ENCODE measurements at places on chromosomes 1 and 21. TPM values are rescaled to one million over a fixed set of nuclear protein-coding genes. Genes with fewer than 3 reads are reported as not detected.

CHRM3 gene
- 4.7 TPM for total RNA-seq

- no peak for DNase-seq
Observed at GRCh38 chr1:202848191-202848542, 37.4 kb downstream of the PCAT6 start.

- DNase-seq, result no peak
Observed at GRCh38 chr1:85318217-85318616, 41.8 kb upstream of the BCL10 start.

NBPF4 gene
- not detected for total RNA-seq

GRCh38 chr1:23283667-23284602 lies 60.1 kb downstream of the HNRNPR start:
- DNase-seq, result no peak

LAX1 gene
- not detected for total RNA-seq

GRCh38 chr1:177210071-177210470 lies 39.3 kb downstream of the BRINP2 start:
- no peak for DNase-seq

NDC1 gene
- 92.6 TPM for total RNA-seq

CNR2 gene
- total RNA-seq, result not detected
